ENCODE measurements at places on chromosomes 3 and 15.

GRCh38 chr3:68306571-68306970 is 625.8 kb downstream of the TAFA4 start:
- DNase-seq, result no peak

DNA sequence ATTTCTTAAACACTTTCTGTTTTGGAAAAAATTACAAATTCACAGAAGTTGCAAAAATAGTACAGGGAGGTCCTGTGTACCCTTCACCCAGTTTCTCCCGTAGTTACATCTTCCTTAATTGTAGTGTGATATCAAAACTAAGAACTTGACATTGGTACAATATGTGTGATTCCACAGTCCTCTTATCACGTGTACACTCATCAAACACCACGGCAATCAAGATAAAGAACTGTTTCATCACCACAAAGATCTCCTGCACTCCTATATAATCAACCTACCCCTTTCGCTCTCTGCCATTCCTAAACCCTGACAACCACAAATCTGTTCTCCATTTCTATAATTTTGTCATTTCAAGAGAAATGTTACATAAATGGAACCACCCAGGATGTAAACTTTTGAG is 31.4 kb downstream of the POMGNT2 start:
- DNase-seq, result no peak

GRCh38 chr3:55505776-55506175 is 18.7 kb upstream of the WNT5A start:
- DNase-seq, result no peak

DNA sequence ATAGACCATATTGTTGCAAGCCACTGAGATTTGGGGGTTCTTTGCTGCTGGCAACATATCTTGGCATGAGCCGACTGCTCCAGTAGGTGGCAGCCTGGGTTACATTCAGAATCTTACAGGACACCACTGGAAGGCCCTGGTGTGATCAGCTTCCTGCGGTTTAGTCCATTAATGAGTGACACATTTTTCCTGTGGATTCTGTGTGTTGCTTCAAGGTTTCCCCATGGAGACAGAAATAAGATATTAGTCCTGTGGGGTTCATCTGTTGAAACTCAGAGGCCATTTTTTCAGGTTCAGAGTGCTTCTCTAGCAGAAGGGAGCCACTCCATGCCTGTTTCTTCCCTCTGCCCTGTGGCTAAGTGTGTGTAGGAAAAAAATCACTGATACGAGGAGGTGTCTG is 116.2 kb downstream of the MFSD1 start:
- DNase-seq, result no peak

- no peak for DNase-seq
These were observed 99.3 kb upstream of the ALDH1A3 start for GRCh38 chr15:100780208-100780800.

DNA sequence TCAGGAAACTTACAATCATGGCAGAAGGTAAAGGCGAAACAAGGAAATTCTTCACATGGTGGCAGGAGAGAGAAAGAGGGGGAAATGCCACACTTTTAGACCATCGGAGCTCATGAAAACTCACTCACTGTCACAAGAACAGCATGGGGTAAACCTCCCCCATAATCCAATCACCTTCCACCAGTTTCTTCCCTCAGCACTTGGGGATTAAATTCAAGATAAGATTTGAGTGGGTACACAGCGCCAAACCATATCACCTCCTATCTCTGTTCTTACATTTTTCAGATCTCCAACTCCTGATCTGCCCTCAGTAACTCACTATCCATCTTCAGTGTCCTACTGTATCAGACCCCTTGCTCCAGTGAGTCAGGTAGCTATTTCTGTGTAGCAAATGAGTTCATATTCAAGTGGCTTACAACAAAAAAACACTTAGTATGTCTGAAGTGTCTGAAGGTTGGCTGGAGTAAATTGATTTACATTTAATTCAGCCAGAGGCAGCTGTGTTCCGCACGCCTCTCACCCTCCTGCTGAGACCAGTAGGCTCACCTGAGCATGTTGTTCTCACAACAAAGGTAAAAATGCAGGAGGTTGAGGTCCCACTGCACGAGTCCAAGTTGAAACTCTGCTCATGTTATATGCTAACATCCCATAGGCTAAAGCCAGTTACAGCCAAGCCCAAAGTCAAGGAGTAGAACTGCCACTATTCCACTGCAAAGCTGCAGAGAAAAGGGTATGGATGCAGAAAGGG is 180.7 kb upstream of the LMCD1 start:
- DNase-seq, result no peak

GRCh38 chr15:47796339-47796738 is 79.0 kb downstream of the SEMA6D start:
- no peak for DNase-seq
